ENCODE measurements at places on chromosomes 3 and 15.

- no peak for DNase-seq
These were observed 74.0 kb upstream of the MANF start for GRCh38 chr3:51311055-51311454.

DNA sequence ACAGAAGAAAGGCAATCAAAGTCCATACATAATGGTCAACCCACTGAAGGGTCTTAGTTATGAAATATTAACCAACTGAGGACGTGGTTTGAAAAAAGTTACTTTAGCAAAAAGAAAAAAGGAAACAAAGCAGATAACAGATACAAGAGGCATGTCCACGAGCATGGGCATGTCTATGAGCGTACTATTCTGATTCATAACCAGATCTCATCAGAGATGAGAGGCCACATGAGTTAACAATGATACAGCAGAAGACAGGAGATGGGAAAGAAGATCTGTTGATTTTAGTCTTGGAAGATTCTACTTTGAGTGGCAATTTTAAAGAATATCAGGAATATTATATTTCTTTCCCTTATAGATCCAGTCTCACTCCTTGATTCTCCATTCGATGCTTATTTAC is 262.9 kb upstream of the SLITRK3 start:
- DNase-seq: no peak

GRCh38 chr3:123448536-123449101 is at the start of gene ADCY5:
ADCY5 (minus strand) TSS chr3:123449090; CDS start chr3:123448545, 545 bp downstream.
- no peak for DNase-seq

GRCh38 chr15:57017024-57017423 is 98.6 kb downstream of the TCF12 start:
- DNase-seq: no peak

GRCh38 chr3:7423995-7424394 is 563.1 kb downstream of the GRM7 start:
- no peak for DNase-seq

GRCh38 chr3:97744289-97744688 is 20.3 kb upstream of the ARL6 start:
- no peak for DNase-seq

GRCh38 chr3:104214937-104215336 is 1151.8 kb upstream of the ALCAM start:
- DNase-seq: no peak

- no peak for DNase-seq
These were observed 741.8 kb downstream of the FHIT start for GRCh38 chr3:60509471-60509870.

DNA sequence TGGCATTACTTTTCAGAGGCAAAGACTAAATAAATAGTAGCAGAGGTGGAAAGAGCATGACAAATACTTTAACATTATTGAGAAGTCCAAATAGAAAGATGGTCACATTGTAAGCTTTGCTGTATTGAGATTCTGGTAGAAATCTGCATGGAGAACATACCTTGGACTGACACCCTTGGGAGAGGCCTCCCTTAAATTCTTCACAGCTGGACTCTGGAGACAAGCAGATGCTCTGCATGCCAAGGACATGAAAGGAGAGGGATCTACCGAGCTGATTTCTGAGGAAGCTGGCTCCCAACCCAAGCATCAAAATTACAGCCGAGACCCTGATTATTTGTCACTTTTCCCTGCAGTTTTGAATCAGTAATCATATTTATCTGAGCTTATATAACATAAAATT is 212.5 kb upstream of the COL8A1 start:
- no peak for DNase-seq

DNA sequence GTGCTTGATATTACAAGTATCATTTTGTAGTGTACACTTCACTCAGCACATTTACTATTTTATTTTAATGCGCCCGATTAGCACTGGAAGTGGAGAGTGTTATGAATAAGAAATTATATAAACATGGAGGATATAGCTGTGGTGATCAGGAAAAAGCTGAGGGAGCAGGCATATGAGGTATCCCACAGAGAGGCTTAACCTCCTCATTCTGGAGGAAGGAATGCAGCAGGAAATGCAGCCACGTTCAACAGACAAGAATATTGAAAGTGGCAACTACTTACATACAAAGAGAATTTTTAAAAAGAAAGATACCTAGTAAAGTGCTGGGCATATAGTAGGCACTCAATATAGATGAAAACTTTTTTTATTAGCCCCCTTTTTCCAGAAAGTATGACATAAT is 166.0 kb upstream of the SATB1 start:
- DNase-seq: no peak

GRCh38 chr3:131435000-131435399 is 53.4 kb downstream of the NUDT16 start:
- no peak for DNase-seq

DNA sequence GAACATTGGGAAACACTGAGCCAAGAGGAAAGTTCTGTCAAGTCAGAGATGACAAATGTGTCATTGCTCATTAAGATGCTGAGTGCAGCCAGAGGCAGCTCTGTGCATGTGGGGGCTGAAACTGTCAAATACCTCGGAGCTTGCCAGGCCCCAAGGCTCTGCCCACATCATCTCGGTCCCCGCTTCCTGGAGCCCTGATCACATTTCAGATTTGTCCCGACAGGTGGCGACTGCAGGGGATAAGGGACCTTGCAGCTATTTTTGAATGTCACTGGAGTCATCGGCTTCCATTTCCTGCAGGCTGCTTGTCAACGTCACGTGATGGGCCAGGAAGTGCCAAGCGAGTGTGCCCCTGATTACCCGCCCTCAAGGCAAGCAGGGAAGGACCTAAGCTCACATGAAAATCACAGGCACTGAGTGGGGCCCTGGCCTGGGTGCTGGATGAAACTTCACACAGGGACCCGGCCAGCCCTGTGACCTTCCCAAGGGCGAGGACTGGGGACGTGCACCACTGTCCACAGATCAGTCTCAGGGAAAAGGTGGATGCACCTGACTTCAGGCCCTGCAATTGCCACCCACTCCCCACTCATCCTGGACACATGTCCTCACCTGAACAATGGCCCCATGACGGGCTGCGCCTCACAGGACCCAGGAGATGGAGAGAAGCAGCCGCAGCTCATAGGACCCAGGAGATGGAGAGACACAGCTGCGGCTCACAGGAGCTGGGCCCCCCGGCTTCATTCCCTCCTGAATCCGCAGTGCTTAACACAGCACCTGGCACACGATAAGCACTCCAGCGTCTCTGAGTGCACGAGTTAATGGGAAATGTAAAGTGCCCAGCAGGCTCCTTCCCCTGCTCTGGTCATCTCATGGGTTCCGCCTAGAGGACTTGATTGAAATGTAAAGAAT is 73.4 kb downstream of the NUP210 start:
- no peak for DNase-seq

GRCh38 chr15:92069308-92070250 is 216.1 kb downstream of the SLCO3A1 start:
- peak; percentile 20 for DNase-seq

All from KG1 (cell line).